ENCODE measurements at places on chromosomes 5 and 9.

DNA sequence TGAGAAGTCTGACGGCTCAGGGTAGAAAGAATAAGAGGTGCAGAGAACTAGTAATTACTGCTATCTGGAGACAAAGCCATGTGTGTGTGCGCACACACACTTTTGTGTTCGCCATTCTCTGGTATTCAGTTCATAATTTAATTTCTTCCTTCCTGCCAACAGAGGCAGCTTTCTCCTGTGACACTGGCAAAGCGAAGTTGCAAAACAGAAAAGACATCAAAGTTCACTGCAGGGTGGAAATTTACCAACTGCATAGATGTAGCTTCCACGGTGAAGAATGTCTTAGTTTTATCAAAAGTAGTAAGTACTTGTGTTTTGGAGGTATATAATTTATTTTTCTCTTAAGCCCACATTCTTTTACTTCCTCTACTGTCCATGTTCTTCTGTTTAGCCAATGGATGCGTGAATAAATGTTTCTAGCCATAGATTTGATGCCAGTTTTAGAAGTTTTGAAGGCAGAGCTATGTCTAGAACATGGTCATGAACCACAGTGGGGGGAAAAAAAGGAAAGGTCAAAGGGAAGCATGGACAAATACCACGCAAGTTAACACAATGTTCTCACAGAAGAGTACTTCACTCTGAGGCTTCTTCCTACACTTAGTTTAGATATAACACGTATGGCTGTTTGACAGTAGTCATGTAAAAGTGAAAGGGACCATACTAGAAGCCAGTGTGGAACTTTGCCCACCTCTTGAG is 536.5 kb upstream of the GRIA1 start:
- no peak for DNase-seq

DNA sequence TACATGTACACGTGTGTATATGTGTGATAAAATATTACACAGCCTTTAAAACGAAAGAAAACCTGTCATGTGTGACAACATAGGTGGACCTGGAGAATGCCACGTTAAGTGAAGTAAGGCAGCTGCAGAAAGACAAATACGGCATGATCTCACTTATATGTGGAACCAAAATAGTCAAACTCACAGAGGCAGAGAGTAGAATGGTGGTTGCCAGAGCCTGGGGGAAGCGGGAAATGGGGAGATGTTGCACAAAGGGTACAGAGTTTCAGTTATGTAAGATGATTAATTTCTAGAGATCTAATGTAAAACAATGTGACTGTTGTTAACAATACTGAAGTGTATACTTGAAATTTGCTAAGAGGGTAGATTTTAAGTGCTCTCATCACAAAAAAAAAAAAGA is 34.8 kb downstream of the ADAMTS12 start:
- DNase-seq: no peak

GRCh38 chr9:78954286-78954685 is 617.5 kb upstream of the TLE4 start:
- DNase-seq: no peak

GRCh38 chr9:7289773-7290172 is 509.8 kb downstream of the DMAC1 start:
- DNase-seq: no peak

DNA sequence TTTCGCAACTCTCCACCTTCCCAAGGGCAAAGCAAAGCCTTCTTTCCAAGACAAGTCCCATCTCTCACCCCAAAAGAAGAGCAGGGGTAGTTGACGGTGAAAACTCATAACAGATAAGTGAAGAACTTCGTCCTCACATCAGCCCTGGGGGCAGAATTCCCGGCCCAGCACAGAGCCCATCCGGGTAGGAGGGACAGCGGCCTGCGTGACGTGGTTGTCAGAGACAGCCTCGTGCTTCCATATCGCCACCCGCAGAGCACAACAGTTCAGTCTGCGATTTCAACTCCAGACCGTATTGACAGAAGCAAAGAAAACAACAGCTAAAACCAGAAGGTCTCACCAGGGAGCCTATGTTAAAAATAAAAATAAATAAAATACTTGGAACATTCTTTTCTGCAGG is 273.2 kb downstream of the SYK start:
- DNase-seq: no peak

- DNase-seq: no peak
Observed at GRCh38 chr9:124357721-124358361, 57.4 kb downstream of the PSMB7 start.

GRCh38 chr5:18380729-18381362 is 746.6 kb downstream of the TAF11L14 start:
- DNase-seq: no peak
